ENCODE measurements at places on chromosomes 5 and 9. TPM values are rescaled to one million over a fixed set of nuclear protein-coding genes. Genes with fewer than 3 reads are reported as not detected.

HTR4 gene
- total RNA-seq, result not detected

EQTN gene
- total RNA-seq, result not detected

AQP3 gene
- total RNA-seq, result 6.2 TPM

KLF4 gene
- 21.7 TPM for total RNA-seq

CENPH gene
- total RNA-seq, result 24.8 TPM

TMEM8B gene
- 17.6 TPM for total RNA-seq

OR13C2 gene
- not detected for total RNA-seq

ADAMTS12 gene
- 5.1 TPM for total RNA-seq

FYB1 gene
- not detected for total RNA-seq

SNX2 gene
- 26.4 TPM for total RNA-seq

TMEM141 gene
- 82.4 TPM for total RNA-seq

NUTM2G gene
- total RNA-seq, result not detected

CCL21 gene
- not detected for total RNA-seq

PCDHGA4 gene
- total RNA-seq, result 0.33 TPM

LCN12 gene
- 1.6 TPM for total RNA-seq

TMEM232 gene
- 1.3 TPM for total RNA-seq

BARHL1 gene
- total RNA-seq, result not detected

EXOSC3 gene
- 72.5 TPM for total RNA-seq

GHR gene
- 0.49 TPM for total RNA-seq

UGT3A1 gene
- 0.38 TPM for total RNA-seq

ITGA1 gene
- total RNA-seq, result 3.7 TPM

VCP gene
- total RNA-seq, result 280 TPM

HRCT1 gene
- 3.3 TPM for total RNA-seq

NFIB gene
- 8.2 TPM for total RNA-seq

PSD2 gene
- under 0.01 TPM for total RNA-seq

BHMT2 gene
- 0.98 TPM for total RNA-seq

SUSD3 gene
- total RNA-seq, result 8.9 TPM

EGR1 gene
- total RNA-seq, result 8.5 TPM

SPATA31C2 gene
- total RNA-seq, result not detected

IL33 gene
- total RNA-seq, result not detected

NMUR2 gene
- total RNA-seq, result 0.16 TPM

PLCXD3 gene
- not detected for total RNA-seq

NTRK2 gene
- total RNA-seq, result under 0.01 TPM

RNF130 gene
- 57.6 TPM for total RNA-seq

FOXD4L4 gene
- total RNA-seq, result not detected

ALDH7A1 gene
- 33.8 TPM for total RNA-seq

TAF1L gene
- total RNA-seq, result not detected

CTXN3 gene
- total RNA-seq, result not detected

RNF208 gene
- total RNA-seq, result 5.3 TPM

TNFSF15 gene
- total RNA-seq, result 0.25 TPM

TRIM36 gene
- 0.76 TPM for total RNA-seq

NUDT12 gene
- total RNA-seq, result 4.6 TPM

TMOD1 gene
- total RNA-seq, result 0.13 TPM

FXN gene
- total RNA-seq, result 13.0 TPM
